SHP77 treated with DMSO at 0.1 percent for 48 hours (cell line): ENCODE measurements at places on chromosomes 11 and 22.

- no peak for DNase-seq
Measured at GRCh38 chr11:95456714-95457491, 225.9 kb upstream of the SESN3 start.

- DNase-seq = no peak
Measured at GRCh38 chr11:20605602-20606091, 6.2 kb downstream of the SLC6A5 start.

DNA sequence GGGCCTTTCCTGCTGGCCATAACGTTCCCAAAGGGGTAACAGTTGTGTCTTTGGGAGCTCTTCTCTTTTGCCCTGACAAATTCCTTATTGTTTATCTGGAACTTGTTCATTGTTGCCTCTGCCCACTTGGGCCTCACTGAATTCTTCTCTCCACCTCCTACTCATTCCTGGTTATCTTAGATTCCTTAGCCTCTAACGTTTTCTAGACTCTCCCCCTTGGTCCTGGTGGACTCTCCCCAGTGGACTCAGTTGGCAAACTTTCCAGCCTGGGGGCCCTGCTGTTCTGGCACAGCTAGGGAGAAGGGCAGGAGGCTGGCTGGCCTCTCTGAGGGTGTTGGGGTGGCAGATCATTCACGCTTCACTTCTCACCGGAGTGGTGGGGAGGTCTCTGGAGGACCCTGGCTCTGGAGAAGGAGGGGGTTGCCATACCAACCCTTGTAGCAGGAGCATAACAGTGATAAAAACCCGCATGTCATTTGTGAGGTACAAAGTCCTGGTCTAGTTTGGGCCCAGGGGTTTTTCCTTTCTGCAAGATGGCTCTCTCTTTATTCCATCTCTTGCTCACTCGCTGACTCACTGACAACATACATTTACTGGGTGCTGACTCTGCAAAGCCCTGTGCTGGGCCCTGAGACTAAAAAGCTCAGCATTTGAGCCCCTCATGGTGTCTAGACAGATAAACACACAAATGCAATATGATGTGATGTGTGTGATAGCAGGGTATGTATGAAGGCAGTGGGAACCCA lies 39.7 kb downstream of the YWHAH start:
- DNase-seq = no peak

DNA sequence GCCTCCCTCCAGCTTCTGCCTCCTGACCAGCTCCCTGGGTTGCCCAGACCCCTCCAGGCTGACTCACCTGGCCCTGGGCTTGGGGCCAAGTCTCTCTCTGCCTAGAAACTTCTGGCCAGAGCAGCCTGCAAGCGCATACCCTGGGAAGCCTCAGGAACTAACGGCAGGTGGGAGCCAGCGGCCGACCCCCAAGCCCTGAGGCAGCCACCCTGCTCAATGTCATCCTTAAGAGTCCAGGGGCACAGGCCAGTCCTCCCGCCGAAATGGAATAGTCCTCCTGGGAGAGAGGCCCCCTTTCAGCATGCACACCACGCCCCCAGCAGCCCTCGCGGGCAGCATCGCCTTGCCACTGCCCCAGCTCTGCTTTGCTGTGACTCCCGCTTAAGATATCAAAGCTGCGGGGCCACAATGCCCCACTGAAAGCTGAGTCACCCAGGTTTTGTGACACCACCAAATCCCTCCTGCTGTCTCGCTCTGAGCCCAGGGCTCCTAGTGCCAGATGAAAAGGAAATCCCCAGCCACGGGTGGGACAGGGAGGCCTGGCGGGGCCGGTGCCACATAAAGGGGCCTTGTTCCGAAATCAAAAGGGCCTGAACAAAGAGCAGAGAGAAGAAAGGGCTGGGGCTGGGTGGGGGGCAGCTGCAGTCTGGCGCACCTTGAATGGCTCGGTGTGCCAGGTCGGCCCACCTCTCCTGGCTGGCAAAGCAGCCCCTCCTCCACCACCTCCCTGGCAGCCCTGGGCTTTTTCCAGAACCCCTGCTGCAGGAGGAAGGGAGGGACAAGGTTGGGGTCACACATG lies 21.4 kb upstream of the FGF3 start:
- DNase-seq = no peak

DNA sequence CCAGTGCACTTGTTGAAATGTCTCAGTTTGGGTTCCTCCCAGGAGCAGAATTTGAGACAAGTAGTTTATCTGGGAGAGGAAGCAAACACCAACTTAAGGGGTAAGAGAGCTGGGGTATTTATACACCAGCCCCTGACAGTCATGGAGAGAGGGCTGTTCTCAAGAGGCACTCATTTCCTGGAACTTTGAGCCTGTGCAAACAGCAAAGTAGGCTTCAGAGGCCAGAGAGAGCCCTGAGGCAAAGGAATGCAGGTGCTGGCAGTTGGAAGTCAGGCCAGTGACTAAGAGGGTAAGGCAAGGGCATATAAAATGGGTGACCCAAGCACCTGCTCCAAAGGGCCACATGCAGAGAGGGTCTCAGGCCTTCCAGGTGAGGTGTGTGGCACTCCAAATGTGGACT lies 16.1 kb downstream of the MS4A18 start:
- no peak for DNase-seq

GRCh38 chr22:17753401-17753989 lies 20.8 kb downstream of the BID start:
- no peak for DNase-seq

DNA sequence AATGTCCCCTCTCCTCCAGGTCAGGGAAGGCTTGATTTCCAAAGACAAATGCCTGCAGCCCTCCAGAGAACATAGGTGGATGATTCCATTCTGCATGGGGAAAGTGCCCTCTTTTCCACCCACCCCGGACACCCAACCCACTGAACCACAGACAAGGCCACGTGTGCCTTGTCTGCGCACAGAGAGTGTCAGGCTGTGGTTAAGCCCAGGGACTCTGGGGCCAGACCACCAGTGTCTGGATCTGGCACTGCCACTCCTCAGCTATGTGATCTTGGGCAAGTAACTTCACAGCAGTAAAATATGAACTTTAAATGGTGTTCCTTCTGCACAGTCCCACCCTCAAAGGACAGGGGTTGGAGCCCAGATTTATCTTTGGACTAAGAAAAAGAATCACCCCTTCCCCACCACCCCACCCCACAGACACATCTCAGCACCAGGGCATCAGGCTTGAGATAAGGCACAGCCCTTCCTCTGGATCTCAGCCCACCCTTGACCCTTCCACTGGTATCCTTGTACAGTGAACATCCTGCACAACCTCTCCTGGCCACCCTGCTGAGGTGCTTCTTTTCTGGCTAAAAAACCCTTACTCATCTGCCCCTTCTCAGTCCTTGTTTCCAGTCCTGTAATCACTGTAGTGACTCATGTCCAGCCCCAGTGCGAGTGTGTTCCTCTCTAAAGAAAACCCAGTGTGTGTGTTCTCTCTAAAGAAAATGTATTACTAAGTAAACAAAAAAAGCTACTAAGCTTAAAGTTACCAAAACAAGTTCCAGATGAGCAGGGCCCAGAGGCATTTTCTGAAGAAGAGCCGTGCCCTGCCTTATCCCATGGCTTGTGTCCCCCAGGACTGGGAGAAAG lies 1.9 kb upstream of the PTGDR2 start:
- no peak for DNase-seq

DNA sequence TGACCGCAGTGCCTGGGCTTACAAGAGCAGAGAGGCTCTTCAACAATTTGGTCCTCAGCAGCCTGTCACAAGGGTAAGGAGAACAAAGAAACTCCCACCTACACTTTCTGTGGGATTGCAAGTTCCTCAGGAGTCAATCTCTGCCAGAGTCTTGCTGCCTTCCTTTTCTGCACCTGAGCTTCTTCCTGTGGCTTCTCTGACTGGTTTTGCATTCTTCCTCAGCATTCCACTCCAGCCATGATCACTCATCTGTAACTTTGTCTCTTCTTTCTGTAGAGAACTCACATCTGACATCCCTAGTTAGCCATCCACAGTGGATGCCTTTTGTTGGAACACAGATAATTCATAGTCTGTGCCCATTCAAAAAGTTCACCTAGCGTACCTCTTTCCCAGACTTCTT lies 14.2 kb upstream of the OR6A2 start:
- no peak for DNase-seq

DNA sequence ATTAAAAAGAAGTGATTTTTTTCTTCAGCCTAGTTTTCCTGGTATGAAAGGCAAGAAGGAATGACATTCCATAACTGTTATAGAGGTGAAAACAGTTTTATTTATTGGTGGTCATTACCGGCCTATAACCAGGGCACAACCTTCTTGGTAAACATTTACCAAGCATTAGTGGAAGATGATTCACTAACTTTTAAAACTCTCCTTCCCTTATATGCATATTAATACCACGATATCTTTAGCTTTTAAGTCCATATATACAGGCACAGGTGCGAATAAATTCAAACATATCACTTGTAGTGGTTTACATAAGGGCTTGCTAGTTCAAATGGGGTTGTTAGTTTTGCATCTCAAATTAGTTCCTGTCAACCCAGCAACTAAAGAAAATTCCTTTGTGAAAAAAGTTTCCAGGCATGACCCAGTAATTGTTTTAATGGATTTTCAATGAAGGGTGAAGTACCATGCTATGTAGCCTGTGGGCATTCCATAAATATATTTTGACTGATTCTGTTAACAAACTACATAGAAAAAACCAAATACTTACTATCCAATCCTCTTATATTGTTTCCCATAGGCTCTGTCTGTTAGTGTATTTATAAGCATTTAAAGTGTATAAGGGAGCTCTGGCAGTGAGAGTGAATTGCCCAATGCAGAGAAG lies 30.6 kb upstream of the ROBO3 start:
- no peak for DNase-seq

DNA sequence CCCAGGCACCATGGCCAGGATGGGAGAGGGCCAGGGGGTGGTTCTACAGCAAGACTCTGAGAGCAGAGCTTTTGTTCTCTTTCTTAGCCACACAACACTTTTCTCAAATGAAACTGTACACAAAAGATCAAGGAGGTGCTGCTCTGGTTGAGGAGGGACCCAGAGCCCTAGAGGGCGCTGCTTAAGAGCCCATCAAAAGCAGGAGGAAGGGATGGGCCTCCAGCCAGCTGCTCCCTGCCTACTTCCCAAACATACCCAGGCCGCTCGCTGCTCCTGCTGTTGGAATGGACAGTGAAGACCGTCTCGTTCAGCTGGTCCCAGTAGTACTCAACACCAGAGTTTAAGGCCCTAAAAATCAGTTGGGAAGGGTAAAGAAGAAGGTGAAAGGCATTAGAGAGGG lies 18.4 kb upstream of the CHRM4 start:
- no peak for DNase-seq

DNA sequence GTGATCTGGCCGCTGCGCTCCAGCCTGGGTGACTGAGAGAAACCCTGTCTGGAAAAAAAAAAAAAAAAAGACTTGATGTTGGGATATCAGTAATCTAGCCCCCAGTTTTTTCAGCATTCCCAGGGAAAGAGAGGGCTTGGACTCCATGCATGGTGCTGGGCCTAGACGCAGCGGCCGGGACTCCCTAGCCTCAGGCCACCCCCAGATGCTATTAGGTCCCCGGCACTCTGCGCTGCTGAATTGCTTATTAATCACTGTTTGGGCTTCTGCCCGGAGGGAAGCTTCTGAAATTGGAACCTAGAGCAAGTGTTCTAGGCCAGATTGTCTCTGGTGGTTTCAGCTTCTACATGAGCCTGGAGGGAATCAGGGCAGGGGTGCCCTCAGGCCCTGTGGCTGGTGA lies 39.0 kb downstream of the SLCO2B1 start:
- no peak for DNase-seq

DNA sequence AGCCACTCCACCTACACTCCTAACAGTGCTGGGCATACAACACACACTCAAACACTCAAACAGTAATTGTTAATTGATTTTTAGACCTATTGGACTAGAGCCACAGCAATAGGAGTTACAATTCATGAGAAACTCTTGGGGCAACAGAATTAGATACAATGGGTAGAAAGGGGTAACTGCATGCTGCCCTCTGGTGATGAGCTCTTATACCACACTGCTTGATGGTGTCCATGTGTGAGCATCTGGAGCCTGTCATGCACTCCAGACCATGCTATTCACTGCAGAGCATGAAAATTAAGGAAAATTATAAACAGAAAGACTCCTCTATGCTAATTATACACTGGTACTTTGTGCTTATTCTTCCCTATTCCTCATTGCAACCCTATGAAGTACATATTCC lies 975.5 kb upstream of the CCDC90B start:
- no peak for DNase-seq

- no peak for DNase-seq
Measured at GRCh38 chr11:43582863-43583462, 97.6 kb upstream of the HSD17B12 start.

DNA sequence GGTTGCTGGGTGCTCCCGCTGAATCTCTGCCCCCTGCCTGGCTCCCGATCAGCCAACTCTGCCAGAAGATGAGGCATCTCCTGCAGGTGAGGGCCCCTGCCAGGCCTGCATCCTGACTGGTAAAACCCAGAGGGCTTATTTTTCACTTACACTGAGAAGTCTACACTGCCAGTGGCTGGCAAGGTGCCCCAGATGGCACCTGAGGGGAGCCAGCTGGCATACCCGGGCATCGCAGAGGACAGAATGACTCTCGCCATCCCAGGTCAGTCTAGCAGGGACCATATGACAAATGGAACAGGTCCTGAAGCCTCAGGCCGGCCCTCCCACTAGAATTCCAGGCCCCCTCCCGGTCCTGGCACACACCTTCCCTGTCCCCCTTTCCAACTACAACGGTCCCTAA lies 30.9 kb downstream of the MACROD1 start:
- no peak for DNase-seq

- DNase-seq = no peak
Measured at GRCh38 chr11:17014833-17015626, 816 bp upstream of the PLEKHA7 start.

GRCh38 chr11:39221550-39222138 lies 2237.8 kb downstream of the LRRC4C start:
- no peak for DNase-seq

- no peak for DNase-seq
Measured at GRCh38 chr22:46224044-46224897, 25.8 kb downstream of the CDPF1 start.

GRCh38 chr11:35874751-35875450 lies 69.0 kb upstream of the LDLRAD3 start:
- no peak for DNase-seq

GRCh38 chr11:102119997-102120396 lies 9.8 kb downstream of the YAP1 start:
- DNase-seq = no peak

GRCh38 chr11:9017773-9018172 lies 14.0 kb upstream of the NRIP3 start:
- no peak for DNase-seq

DNA sequence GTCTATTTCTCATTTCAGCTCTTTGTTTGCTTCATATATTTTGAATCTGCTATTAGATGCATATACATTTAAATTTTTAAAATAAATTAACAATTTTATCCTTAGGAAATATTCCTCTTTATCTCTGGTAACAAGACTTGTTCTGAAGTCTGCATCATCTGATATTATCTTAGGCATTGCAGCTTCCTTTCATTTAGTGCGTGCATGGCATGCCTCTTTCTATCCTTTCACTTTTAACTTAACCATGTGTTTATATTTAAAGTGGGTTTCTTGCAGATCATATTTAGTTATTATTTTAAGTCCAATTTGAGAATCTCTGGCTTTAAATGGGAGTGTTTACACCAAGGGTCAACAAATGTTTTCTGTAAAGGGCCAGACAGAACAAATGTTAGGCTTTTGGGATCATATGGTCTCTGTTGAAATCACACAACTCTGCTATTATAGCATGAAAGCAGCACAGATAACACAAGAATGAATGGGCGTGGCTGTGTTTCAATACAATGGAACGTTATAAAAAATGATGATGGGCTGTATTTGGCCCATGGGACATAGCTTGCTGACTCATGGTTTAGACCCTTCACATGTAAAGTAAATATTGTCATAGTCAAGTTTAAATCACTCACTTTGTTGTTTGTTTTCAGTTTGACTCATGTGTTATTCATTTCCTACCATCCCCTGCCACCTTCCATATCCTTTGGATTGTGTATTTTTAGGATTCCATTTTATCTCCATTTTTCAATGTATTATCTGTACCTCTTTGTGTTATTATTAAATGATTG lies 83.9 kb upstream of the SNX19 start:
- peak; percentile 48 for DNase-seq
